ENCODE measurements at places on chromosomes 1 and 21. TPM values are rescaled to one million over a fixed set of nuclear protein-coding genes. Genes with fewer than 3 reads are reported as not detected.

DNA sequence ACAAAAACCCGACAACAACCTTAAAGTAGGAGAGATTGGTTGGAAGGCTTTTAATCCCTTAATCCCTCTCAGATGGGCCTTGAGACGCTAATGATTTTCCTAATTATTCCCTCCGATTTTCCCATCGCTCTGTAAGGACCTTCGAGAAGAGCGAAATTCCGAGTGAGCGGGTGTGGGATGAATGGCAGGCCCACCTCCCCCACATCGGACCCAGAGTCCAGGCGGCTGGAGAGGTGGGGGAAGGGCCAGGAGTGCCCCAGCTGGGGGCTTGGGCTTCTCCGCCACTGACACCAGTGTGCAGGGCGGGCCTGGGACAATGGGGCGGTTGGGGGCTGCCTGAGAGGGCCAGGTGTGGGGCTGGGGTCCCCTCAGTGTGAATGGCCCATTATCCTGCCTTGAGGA, 23.4 kb downstream of the RHBG start:
- ATAC-seq: no peak

HTR6 gene
- not detected for total RNA-seq

DNA sequence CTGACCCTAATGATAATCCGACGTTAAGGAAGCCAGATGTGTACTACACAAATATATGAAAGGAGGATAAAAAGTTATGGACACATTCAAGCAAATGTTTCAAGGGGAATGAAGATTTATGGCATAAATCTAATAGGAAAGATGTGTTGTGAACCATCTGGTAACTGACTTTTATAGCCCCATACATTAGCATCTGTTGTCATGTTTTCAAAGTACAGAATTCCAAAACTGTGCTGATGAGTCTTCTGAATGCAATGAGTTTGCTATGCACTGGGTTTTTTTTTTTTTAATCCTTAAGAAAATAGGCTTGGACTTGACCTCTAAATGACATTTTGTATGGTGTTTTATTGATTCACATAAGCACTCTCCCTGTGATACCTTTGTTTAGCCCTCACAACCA, 158.5 kb upstream of the ESRRG start:
- ATAC-seq: no peak

MARK1 gene
- 6.1 TPM for total RNA-seq

FAM3B gene
- total RNA-seq: 23.3 TPM

All from esophagus mucosa (tissue), 1 donor.